NCI-H2081 (cell line): ENCODE measurements at places on chromosomes 4 and X.

DNA sequence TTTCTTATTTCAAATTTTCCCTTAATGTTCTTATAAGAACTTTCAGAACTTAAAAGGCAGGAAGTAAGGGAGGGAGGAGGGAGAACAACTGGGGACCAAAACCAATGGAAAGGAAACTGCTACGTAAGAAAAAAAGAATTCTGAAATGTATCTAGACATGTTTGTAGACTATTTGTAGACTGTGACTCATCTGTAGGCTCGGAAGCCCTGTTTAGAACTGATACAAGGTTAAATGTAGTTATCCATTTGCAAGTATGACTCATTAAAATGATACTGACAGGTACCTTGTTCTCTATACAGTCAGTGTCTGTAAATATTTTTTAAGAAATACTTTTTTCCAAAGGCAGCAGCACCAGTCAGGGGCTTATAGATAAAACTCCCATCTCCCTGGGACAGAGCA lies 202.0 kb downstream of the DHX15 start:
- DNase-seq = no peak

DNA sequence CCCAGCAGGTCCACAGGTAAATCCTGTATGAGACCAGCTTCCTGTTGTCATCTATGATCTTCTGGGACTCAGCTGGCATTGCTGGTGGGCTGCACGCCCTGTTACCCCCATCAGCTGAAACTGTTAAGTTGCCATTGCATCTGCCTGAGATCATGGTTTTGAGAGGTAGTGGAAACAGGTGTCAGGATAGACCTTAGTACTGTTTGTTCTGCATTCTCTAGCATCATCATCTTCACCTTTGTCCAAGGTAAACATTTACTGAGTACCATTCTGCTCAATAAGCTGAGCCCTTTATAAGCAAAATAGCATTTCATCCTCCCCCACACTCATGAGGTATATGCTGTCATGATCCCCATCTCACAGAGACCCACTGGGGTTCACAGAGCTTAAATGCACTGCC lies 42.9 kb upstream of the PROM1 start:
- DNase-seq = no peak

DNA sequence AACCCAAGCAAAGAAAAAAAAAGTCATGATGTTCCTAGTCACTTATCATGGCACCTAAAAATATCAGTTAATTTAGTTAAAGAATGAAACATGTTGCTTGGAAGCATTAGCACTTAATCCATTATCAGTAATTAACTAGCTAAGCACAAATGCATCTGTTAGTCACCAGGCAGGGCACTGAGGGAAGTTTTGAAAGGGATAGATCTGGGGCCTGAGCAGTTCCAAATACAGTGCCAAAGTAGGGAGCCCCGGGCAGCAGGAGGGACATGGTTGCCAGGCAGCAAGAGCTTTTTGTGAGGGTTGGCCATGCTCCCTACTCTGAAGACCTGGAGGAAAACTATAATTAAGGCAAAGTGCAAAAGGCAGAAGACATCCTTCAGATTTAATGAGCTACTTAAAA lies 62.0 kb downstream of the PHKA1 start:
- no peak for DNase-seq

DNA sequence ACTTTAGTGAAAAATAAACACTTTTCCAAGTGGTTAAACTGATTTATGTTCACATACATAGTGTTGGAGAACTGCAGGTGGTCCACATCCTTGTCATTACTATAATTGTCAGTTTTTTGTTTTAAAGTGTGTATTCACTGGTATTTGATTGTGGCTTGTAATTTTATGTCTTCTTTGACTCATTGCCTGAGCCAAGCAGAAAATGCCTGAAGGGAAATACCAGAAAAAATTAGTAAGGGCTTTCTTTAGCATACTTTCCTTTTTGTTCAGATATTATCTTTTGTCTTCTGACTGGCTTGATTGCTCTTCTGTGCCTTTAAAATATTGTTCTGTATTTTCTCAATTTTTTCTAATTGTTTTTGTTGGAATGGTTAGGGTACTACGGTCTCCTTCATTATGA lies 981.3 kb downstream of the C4orf33 start:
- DNase-seq = peak; percentile 81

- DNase-seq = no peak
These were observed 42.4 kb downstream of the SPATA18 start for GRCh38 chr4:52093466-52093865.

DNA sequence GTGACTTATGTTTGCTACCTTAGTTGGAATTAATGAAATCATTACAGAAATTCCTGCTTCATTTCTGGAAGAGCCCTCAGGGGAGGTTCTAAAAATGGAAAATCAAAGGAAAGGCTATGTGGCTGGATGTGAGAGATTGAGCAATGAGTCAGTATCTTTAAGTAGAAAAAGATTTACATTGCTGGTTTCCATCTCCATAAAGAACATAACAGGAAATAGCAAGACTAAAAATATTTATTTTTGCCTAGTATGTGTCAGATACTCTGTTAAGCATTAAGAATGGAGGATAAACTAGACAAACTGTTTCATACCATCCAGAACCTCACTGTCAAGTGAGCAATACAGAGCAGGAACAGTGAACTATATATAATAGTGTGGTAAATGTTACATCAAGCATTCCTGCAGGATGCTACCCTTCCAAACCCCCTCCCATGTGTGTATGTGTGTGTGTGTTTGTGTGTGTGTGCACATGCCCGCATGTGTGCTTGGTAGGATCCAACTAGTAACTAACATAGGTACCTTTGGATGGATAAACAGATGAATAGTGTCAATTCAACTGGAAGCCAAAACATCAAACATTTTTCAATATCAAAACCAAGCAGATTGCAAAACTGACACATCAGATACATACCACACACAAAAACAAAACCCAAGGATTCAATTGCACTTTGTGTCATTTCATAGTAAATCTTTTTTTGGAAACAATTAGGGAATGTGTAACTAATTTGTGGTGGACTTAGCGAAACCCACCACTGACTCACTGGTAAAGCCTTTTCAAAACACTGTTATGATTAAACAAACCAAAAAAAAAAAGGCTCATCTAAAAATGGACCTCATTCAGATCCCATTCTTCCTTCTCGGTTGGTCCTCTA lies 223.4 kb downstream of the SHROOM3 start:
- DNase-seq = no peak

DNA sequence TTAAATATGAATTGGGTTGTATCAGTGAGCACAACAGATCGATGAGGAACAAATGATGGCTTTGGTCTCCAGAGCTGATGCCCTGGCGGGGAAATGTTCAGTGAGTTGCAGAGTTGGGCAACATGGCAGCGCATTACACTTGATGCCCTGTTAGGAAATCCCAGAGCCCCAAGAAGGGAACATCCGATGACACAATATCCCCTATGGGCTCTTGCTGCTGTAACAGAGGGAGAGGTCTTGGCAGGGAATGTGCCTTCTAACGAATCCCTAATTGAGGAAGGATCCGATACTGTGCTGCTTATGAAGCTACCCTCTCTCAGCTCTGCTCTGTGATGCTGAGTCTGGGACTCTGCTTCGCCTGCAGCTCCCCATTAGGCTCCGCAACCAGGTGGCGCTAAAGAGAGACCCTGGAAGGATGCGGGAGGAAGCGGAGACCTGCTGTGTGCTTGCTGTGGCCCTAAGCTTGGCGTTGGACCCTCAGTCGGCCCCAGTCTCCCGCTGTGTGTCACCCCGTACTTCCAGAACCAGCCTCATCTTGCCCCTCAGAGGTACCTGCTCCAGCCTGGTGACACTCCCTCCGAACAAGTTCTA lies 38.9 kb downstream of the PDHA1 start:
- no peak for DNase-seq

DNA sequence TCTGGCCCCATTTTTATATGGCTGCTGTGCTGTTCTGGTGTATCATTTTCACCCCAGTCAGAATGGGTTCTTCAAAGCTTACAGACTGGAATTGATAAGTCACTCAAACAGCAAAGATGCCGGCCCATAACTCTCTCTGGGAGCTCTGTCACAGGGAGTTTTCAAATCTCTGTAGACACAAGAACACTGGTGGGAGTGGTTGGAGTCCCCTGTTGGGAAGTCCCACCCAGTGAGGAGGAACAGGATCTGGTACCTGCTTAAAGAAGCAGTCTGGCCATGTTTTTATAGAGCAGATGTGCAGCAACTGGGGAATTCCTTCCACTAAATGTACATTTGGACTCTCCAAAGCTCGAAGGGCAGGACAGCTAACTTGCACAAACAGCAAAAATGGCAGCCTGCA lies 69.3 kb upstream of the UGT2B7 start:
- DNase-seq = no peak

GRCh38 chrX:108022491-108023089 lies 22.3 kb upstream of the VSIG1 start:
- DNase-seq = no peak

GRCh38 chr4:8641931-8642650 lies 49.5 kb downstream of the CPZ start:
- DNase-seq = no peak

DNA sequence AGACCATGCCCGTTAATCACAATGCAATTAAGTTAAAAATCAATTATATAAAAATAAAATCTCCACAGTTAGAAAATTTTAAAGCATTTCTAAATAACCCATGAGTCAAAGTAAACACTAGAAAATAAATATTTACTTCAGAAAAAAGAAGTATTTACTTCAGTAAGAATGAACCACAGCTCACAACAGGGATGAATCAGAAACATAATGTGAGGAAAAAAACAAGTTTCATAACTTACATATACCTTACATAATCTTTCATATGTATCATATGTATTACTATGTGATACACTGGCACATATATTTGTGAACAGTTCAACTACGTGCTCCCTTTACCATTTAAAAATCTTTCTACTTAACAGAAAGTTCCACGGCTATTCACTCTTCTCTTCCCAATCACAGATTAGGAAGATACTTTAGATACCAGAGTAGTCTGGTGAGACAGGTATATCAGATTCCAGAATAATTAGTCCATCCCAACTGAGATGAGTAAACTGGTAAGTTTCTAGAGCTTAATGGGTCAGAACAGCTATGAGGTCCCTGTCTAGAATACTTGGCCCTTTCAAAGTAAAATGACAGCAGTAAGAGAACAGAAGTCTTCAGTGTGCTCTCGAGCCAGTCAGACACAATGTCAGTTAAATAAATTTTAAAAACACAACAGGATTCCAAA lies 70.3 kb downstream of the SH3RF1 start:
- no peak for DNase-seq

DNA sequence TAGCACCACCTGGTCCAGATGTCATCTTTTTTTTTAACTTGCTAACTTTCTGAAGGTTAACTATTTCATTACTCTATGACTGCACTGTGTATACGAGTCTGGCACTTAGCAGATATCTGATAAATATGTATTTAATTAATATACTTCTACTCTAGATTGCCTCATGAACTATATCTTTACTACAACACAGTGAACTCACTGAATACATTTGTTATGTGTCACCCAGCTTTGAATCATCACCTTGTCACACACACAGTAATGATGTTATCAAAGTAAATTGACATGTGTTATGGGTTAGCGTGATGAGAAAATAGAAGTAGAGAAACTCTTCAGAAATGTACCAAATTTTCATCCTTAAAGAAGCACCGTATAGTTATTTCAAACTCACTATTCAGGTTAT lies 419.3 kb upstream of the ADGRL3 start:
- DNase-seq = no peak

- no peak for DNase-seq
These were observed 323.2 kb downstream of the ARHGAP24 start for GRCh38 chr4:85798012-85798770.

DNA sequence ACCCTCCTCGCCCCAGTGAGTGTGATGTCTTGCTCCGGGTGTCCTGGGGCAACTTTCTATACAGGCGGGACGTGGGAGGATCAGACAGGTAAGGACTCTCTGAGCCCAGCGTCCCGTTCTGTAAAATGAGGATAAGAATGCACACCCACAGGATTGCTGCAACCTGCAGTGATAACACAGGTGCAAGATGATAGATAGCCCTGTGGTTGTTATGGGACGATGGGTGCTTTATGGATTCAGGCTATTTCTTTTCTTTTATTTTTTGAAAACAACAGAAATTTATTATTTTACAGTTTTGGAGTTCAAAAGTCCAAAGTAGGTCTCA lies 28.6 kb downstream of the BEX3 start:
- DNase-seq = no peak

DNA sequence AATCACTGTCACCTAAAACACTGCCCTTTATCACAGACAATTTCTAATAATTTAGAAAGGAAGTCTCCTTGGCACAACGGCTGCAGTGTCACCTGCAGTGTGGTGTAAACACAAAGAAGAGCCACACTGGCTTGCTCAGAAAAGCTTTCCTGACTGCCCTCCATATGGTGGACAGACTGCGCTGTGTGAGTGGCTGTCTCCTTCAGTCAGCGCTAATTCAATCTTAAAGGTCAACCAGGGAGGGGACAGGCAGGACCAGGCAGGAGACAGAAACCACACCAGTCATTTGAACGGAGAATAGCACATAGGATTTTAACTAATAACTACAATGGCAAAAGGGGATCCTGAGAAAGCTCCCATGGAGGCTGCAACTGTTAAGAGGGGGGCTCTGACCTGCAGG lies 132.1 kb downstream of the NSUN7 start:
- DNase-seq = no peak
